Uterus (tissue), 4 donors: ENCODE measurements at places on chromosomes 6 and 20.

DNA sequence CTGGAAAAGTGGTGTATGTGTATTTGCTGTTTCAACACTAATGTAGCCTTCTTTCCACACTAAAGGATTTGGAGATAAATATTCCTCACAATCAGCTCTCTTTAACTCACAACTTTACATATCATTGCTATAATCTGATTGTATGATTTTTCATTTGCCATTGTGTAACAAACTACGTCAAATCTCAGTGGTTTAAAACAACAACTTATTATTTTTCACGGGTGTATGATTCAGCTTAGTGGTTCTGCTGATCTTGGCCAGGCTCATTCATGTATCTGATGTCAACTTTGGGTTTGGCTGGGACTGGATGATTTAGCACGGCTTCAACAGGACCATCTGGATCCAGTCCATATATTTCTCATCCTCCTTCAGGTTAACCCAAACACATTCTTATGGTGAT lies 55.4 kb upstream of the TMX4 start:
- no peak for DNase-seq

DNA sequence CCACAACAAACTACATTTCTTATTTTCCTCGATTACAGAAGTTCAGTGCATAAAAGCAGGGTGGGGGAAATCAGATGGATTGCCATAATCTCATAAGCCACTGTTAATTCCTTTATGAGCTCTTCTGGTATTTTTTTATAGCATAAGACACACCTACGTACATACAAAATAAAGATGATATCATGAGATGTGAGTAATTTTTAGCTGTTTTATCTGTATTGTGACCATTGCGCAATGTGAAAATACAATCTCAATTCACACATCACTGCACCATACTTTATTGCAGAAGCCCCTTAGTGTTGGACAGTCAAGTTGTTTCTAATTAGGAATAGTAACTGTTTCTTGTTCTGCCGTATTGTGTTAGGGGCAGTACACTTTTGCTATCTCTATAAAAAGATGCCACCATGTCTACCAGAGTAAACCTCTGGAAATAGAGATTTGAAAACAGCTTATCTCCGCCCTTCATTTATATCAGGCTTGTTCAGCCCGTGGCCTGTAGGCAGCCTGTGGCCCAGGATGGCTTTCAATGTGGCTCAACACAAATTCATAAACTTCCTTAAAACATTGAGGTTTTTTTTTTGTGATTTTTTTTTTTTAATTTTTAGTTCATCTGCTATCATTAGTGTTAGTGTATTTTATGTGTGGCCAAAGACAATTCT lies 90.4 kb downstream of the FARS2 start:
- DNase-seq, result no peak

DNA sequence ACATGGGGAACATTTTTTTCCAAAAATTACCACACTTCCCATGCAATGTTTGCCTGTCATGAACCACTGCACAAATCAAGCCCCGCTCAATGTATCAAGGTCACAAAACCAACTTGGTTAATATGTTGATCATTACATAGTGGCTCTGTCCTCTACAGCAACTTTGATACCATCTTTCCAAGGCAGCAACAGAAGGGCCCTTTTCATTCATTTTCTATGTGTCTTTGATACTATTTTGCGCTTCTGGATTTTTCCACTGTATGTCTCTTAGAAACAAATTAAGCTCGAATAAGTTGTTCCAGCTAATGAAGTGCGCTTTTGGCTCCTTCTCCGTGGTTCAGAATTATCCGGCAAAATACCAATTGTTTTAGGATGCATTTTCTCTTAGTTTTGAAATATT lies 1.5 kb downstream of the ZHX3 start:
- no peak for DNase-seq

DNA sequence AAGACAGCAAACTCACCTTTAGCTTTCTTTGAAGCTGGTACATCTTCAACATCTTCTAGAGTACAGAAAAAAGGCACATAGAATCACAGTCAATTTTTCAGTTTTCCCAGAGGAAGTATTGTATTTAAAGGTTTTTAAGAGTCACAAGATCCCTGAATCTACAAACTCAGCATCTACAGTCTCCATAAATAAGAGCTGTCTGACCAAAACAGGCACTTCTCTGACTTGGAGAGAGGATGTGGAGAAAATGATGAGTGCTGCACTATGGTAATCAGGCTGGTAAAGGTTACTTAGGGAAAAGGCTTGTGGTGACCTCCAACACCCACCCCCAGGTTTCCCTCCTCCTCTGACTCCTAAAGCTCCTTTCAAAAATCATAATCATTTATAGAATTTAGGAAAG lies 228.0 kb downstream of the CLVS2 start:
- no peak for DNase-seq

- no peak for DNase-seq
These were observed 4.5 kb upstream of the DEFB126 start for GRCh38 chr20:137668-138490.

GRCh38 chr6:15662326-15663129 lies at the start of gene DTNBP1:
Gene DTNBP1 (minus strand): TSS chr6:15663028. CDS start chr6:15662869, 159 bp downstream.
- peak; percentile 85 for DNase-seq

DNA sequence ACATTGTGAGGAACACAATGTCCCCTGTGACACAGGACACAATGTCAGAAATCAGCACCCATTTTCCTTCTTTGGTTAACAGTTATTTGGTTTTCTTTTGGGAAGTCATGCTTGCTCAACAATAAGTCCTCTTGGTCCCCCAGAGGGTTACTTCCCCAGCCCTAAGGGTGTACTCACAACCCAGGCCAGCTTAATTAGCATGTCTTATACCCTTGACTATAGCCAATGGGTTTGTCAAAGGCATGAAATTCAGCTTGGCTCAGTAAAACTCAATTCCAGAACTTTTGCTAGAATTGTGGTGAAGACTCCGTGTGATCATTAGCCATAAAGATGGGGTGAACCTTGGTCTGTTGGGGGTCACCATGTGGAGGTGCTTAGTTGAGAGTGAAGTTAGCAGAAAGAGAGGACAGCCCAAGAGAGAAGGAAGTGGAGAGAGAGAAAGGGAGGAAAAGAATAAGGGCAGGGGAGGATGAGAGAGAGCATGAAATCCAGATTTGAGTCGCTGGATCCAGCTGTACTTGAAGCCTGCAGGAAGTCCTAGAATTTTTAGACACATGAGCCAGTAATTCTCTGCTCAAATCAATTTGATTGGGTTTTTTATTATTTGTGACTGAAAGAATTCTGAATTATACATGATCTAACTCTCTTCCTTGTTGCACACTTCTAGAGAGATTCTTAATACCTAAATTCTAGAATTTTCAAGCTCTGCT lies 321.3 kb upstream of the JAG1 start:
- no peak for DNase-seq

DNA sequence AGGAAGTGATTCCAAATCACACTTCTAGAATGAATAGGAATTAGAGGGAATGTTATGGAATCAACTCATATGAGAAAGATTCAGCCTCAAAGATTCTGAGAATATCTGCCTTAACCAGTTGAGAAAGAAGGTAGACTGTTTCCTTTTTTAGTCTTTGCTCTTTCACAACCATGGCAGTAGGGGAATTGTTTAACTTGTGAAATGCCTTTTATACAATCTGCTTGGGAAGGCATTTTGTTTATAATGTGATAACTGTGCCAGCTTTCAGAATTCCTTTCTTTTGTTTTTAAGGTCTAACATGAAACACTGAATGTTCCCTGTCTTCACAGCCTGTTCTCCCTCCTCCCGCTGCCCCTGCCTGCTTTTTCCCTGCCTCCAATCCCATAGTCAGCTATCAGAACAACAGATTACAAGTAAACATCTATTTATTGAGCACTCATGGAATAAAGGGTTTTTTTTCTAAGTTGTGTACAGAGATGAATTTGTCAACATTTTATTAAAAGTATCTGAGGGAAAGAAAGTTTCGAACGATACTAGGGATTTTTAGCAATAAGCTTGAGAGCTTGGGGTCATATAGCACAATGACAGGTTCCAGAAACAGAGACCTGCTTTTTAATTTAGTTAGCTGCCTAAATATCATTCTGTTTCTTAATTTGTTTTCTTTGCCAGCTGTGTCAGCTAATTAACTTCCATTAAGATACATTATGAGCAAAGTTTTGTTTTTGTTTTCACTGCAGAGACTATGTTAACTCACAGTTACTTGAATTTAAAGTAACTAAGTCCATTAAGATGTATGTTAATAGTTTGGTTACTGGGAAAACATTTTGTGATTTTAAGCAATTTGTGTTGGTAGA lies 28.3 kb upstream of the FBXO30 start:
- no peak for DNase-seq

DNA sequence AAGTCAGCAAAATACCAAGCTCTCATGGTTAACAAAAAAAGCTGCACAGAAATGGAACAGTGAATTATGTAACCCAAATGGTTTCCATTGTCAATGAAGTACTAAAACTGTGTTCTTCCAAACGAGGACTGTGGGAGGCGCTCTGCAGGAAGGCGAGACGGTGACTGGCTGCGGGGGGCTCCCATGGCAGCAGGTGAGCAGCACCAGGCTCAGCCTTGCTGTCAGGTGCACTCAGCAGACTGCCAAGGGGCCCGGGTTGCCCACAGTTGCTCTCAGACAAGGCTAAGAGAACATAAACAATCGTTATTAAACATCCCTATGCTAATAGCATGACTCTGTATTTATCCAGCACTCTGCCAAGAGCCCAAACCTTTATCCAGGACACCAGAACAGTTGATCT lies 630.3 kb upstream of the ARID1B start:
- DNase-seq, result no peak

GRCh38 chr20:51093240-51093763 lies 70.4 kb upstream of the KCNG1 start:
- no peak for DNase-seq

DNA sequence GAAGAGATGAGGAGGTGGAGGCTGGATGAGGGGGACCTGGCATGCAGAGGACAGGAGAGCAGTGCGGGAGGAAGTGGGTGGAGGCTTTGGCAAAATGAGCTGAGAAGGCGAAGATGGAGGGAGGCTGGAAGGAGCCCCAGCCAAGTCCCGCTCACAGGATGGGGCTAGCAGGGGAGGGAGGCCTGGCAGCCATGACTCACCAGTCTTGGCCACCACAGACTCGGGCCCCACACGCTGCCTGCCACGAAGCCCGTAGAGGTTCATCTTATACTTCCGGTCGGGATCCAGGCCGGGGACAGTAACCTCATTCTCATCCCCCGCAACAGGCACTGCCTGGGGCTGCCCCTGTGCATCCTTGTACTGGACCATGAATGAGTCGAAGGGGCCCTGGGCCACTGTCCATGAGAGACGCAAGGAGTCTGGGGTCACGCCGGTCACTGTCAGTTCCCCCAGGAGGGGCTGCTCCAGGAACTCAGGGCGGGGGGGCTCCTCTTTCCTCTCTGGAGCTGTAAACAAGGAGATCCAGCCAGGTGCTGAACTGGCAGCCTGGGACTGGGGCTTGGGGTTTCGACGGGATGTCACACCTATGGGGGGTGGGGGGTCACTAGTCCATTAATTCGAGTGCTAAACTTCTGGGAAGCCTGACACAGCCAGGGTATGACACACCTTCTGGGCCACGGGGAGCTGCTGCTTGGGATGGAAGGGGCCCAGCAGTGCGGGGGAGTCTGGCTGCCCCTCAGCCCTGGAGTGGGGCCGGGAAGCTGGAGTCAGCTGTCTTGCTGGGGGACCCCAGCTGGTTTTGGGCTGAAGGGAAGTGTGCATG lies 27.8 kb downstream of the TNXB start:
- DNase-seq, result peak; percentile 90

- DNase-seq, result no peak
These were observed 85.9 kb downstream of the JARID2 start for GRCh38 chr6:15331629-15332251.

GRCh38 chr6:132161283-132161682 lies 210.1 kb upstream of the CCN2 start:
- no peak for DNase-seq

DNA sequence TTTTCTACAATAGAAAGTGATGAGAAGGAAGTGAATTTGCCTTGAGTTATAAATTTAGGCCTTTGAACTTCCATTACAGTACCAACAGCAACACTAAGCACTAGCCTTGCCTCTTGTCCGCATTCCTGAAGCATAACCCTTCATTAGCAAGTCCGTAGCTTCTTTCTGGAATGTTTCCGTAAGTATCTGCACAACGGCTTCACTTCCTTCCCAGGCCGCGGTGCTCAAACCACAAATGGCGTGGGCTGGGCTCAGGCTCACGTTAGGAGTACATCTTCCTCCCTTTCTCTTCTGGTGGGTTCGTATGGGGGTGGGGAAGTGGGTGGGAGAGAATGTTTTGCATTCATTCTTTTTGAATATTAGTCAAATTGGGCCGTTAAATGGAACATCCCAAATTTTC lies 193.8 kb upstream of the SNX9 start:
- DNase-seq, result no peak

DNA sequence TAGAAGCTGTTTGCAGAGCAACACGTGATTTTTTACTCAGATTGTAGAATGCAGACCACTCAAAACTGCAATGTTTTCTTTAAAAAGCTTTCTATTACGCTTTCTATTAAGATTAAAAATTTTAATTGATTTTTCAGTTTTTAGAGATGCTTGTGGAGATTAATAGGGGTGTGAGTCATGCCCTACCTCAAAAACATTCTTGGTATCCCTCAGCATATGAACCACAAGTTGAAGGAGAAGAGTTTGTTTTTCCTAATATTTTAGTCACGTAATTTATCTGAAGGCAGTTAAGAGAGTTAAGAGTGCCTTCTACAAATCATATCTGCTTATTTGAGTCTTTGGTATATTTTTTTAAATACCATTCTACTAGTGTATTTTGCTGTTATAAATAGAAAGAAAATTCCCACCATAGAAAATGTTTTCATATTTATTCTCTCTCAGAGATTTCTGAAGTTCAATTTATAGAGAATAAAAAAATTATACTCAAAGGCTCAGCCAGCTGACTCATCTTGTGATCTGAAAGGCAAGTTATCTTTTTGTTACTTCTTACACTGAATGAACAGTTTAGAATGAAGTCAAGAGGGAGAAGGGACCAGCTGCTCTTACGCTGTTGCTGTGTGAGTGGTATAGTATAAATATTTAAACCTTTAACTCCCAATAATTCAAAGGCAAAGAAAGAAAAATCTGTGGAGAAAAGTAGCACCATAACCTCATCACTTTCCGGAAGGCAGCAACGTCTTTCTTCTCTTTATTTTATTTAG lies 7.6 kb downstream of the RIPOR2 start:
- no peak for DNase-seq
